A673 (cell line): ENCODE measurements at places on chromosomes 13 and 19.

DNA sequence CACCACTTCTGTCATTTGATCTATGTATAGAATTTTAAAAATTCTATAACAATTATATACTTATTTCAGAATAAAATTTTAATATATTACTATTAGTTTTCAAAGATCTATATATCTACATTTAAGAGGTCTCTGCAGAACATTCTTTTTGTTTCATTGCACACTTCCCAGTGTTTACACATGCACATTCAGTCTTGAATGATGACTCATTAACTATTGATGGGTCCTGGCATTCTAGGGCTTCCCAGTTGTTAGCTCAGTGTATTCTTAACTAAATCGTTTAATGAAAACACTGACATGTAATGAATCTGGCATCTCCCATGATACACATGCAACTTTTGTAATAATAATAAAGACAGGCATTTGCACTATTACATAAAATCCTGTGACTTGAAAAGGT lies 324.6 kb downstream of the KLF12 start:
- peak; percentile 33 for DNase-seq

DNA sequence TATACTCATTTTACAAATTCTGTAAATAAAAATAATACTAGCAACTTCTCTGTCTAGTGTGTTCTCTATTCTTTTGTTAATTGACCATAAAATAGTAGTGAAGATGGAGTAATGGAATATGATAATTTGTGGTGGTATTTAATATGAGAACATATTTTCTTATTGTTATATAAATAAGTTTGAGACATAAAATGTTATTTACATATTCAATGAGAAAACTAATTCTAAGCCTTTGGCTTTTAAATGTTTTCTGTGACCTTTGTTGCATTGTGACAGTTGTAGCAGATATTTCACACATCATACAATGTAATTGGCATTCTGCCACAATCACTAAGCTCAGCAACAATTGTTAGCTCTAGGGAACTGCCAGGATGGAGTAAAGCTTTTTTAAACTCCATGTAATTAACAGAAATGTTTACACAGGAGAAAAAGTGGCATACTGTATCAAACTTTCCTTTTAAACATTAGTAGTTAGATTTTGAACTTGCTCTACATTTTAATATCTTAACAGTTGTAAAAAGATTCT lies 562.1 kb upstream of the PCDH9 start:
- peak; percentile 27 for DNase-seq

- DNase-seq: peak; percentile 27
Observed at GRCh38 chr19:15551293-15552004, 43.1 kb downstream of the CYP4F22 start.

DNA sequence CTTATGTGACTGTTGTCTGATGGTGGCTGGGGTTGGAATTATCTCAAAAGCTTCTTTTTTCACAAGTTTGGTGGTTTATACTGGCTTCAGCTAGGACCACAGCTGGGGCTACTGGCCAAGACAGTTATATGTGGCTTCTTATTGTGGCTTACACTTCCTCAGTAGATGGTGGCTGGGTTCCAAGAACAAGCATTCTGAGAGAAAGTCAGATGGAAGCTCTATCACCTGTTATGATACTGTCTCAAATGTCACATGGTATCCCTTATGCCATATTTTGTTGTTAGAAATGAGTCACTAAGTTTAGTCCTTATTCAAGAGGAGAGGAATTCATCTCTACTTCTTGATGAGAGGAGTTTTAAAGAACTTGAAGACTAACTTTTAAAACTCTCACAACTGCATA lies 41.6 kb downstream of the NDFIP2 start:
- no peak for DNase-seq

DNA sequence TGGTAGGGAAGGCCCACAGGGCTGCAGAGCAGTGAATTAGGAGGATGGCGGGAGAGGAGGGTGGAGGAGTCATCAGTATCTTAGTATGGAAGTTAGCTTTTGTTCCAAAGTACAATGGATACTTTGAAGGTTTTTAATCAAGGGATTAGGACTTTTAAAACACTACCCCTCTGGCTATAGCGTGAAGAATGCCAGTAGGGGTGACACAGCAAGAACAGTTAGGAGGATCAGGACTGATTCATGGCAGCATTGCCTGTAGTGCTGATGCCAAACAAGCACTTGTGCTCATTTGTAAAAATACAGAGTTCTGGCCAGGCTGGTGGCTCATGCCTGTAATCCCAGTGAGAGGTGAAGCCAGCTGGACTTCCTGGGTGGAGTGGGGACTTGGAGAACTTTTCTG lies 46.2 kb downstream of the SKA3 start:
- no peak for DNase-seq

DNA sequence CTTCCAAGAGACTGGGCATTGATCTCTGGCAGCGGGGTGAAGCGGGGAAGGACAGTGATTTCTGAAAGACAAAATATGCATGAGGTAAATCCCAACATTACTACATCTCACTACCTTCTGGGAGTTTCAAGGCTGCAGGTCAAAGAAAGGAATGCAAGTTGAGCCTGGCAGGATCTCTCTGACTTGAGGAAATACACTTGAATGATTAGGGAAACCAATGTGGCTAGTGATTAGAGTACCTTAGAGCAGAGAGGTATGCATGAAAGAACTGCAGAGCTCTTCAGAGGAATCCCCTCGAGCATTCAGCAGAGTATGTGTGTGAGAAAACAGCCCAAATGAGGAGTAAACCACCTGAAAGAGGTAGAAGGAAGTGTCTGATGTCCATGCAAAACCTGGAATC lies 2874.1 kb upstream of the PCDH20 start:
- no peak for DNase-seq

GRCh38 chr13:97445522-97446187 lies 11.7 kb downstream of the RAP2A start:
- DNase-seq: no peak

- no peak for DNase-seq
Observed at GRCh38 chr19:49415810-49416200, 7.4 kb downstream of the PTH2 start.

DNA sequence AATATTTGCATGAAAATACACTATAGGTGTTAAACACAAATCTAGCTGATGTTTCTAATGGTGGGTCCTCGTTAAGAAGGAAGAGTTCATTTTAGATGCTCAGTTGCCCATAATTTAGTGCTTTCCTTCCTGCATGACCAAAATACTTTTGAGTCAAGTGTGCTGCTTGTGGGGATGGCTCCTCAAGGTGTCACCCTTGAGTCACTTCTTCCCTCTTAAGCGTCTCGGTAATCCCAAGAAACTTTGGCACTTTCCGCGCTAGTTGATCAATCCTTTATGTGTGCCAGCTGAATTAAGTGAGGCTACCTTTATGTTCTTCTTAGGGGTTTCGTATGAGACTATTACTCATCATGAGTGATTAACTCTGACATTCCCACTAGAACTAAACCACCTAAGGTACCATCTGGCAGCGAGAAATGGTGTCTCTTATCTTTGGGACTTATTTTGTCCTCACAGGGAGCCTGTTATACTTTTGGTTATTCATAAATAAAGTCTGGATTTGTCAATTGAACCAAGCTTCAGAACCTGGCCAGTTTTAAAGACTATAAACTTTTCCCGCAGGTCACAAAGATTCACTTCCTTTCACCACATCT lies 106.8 kb downstream of the NHLRC3 start:
- peak; percentile 87 for DNase-seq

DNA sequence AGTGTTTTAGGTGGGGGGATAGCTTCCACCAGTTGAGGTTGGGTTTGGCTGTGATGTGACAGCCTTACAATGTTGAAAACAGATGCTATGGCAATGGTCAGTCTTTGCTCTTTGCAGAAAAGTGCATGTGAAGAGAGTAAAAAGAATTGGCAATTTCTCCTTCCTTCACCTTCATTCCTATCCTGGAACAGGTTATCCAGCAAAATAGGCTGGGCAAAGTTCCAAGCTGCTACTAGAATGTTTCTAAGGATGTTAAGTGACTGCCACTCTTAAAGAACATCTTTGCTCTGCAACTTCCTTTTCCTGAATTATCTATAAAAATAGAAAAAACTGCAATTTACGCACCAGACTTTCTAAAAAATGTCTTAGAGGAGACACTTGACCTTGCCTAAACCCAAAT lies 50.1 kb upstream of the MYCBP2 start:
- no peak for DNase-seq

DNA sequence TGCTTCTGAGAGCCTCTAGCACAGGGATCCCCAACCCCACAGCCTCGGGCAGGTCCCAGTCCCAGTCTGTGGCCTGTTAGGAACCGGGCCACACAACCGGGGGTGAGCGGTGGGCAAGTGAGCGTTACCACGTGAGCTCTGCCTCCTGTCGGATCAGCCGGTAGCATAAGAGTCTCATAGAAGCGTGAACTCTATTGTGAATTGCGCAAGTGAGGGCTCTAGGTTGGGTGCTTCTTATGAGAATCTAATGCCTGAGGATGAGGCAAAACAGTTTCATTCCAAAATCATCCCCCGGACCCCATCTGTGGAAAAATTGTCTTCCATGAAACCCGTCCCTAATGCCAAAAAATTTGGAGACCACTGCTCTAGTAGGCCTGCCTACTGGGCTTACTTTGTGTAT lies 87.0 kb upstream of the UBL3 start:
- DNase-seq: no peak

GRCh38 chr13:28128030-28128429 lies 10.3 kb upstream of the PAN3 start:
- DNase-seq: no peak

GRCh38 chr13:109783815-109784589 lies 2.4 kb downstream of the IRS2 start:
- DNase-seq: peak; percentile 71

- DNase-seq: no peak
Observed at GRCh38 chr13:55214841-55215345, 1925.8 kb upstream of the PRR20A start.

DNA sequence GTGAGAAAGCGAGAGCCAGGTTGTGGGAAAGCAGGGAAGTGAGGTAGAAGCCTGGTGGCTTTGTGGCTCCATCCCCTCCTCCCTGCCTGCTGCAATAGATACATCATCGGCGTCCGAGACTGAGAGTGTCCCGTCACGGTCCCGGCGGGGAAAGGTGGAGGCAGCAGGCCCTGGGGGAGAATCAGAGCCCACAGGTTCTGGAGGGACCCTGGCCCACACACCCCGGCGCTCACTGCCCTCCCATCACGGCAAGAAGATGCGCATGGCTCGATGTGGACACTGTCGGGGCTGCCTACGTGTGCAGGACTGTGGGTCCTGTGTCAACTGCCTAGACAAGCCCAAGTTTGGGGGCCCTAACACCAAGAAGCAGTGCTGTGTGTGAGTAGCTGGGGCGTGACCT lies 5.1 kb downstream of the KMT2B start:
- DNase-seq: no peak

- no peak for DNase-seq
Observed at GRCh38 chr13:98741741-98742435, 10.6 kb downstream of the SLC15A1 start.

DNA sequence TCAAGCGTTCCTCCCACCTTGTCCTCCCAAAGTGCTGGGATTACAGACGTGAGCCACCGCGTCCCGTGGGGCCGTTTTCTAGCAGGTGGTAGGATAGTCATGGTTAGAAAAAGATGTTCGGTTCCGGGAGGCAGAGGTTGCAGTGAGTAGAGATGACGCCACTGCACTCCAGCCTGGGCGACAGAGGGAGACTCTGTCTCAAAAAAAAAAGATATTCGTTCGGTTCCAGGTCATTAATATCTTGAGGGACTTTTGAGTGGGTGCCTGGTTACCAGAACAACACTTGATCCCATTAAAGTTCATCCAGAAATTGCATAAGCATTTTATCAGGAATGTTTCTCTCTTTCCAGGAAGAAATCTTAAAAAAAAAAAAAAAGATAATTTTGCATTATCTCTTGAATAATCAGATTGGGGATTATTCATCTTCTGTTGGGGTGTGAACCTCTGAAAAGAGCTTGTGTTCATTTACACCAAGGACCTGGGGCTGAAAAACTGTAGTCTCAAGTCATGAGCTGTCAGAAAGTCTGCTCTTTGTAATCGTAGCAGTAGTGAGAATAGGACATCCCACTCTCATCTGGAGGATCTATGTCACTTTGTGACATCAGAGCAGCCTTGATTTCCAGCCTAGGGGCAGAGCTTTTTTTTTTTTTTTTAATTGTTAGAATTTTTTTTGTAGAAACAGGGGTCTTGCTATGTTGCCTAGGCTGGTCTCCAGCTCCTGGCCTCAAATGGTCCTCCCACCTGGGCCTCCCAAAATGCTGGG lies 1.0 kb upstream of the ETHE1 start:
- peak; percentile 39 for DNase-seq

DNA sequence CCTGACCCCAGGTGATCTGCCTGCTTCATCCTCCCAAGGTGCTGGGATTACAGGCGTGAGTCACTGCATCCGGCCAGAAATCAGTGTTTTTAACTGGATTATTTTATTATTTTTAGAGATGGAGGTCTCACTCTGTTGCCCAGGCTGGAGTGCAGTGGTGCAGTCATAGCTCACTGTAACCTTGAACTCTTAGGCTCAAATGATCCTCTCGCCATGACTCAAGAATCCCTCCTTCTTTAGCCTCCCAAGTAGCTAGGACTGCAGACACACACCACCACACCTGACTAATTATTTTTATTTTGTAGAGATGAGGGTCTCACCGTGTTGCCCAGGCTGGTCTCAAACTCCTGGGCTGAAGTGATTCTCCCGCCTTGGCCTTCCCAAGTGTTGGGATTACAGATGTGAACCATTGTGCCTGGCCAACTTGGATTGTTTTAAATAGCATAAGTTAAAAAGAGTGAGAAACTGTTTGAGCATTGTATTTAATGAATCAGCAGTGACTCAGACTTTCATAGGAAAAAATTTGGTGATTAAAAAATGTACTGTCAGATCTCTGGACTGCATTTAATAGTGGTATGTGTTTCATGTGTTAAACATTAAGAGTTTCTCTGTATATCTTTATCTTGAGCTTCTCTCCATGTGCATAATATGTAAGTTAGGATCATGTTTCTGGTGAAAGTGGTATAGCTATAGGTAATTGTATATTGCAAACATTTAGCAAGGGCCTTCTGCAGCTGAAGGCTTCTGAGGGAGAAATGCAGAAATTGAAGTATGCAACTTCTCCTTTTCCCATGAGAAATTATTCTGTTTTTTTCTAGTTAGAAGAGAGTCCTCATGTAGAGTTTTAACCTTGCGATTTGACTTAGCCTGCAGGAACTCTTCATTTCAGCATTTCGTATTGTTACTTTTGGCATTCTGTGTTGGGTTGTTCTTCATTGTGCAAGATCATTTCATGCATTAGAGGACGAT lies 121.2 kb downstream of the PCCA start:
- no peak for DNase-seq

GRCh38 chr19:44747739-44748425 lies 626 bp upstream of the BCL3 start:
- peak; percentile 70 for DNase-seq

- DNase-seq: no peak
Observed at GRCh38 chr13:67771106-67771505, 541.0 kb upstream of the PCDH9 start.

- DNase-seq: no peak
Observed at GRCh38 chr19:39142630-39143029, 17.0 kb downstream of the PAK4 start.
